ENCODE measurements at places on chromosomes 4 and X.

DNA sequence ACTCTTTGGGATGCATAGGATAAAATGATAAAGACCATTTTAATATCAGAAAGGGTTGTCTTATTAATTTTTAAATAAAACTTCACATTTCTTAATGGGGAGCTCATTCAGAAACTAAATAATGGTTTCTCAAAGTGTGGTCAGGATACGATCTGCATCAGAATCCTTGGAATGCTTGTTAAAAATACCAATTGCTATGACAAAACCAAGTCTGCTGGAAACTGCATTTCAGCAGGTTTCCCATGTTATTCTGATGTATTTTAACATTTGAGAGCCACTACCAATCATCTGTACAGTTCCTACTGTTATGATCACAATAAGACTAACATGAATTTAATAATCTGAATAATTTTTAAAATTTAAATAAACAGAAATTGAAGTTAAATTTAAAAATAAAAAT, 115.1 kb downstream of the SOWAHB start:
- DNase-seq = no peak

DNA sequence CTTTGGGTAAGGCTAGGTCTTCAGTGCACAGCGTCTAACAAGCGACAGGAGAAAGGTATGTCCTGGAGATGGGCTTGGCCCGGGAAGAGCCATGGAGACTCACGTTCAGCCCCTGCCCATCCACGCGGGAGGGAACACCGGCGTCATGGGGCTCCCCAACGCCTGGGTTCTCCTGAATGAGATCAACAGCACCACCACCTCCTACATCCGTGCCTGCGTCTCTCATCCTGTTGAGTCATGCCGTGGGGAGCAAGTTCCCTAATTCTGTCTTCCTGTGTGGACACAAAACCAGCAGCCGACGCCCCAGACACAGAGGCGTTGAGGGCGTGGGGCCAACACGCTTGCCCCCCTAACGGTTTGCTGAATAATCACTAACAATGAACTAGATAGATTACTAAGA, 20.1 kb upstream of the IL3RA start:
- DNase-seq = no peak

DNA sequence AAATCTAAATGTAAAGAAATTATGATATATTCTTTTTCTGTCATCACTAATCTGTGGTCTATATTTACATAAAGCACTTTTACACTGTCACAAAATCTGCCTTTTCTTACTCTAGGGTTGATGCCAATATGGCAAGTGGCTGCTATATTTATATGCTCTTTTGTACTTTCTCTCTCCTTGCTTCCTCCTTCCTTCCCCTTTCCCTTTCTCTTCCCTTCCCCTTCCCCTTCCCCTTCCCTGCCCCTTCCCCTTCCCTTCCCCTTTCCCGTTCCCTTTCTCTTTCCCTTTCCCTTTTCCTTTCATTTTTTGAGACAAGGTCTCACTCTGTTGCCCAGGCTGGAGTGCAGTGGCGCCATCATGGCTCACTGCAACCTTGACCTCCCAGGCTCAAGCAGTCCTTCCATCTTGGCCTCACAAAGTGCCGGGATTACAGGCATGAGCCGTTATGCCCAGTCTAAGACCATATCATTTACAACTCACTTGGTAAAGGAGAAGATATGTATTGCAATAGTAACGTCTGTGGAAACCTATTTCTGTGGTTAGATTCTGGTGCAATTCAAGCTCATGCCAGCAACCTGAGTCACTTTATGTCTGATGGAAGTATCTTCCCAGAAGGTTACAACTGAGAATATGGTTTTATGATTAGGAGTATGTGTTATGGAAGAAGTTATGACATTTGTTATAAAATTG, 13.9 kb upstream of the PLAC8 start:
- DNase-seq = no peak

DNA sequence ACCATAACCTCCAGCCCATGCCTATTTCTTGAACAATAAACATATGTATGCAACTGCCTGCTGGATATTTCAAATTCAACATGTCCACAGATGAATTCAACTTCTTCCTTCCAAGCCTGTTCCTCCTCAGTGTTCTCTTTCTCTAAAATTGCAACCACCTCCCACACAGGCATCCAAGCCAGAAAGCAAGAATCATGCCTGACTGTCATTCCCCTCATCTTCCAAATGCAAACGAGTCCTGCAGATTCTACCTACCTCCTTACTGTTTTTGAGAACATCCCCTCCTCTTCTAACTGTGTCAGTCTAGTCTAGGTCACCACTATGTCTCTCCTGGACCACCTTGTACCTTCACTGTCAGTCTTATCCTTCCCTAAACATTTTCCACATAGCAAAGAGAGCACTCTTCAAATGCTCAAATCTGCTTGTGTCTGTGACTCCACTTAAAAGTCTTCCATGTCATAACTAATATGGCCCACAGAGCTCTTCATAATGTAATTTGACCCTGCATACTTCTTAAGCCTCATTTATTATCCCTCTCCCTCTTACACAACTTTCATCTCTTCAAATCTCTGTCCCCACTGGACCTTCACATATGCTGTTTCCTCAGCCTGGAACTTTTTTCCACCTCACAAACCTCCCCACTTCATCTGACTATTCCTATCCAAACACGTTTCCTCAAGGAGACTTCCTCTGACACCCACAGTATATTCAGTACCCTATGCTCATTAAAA, 25.7 kb downstream of the MAPK10 start:
- no peak for DNase-seq

GRCh38 chrX:45696736-45697135, 496.1 kb upstream of the DIPK2B start:
- no peak for DNase-seq

- DNase-seq = no peak
These were observed 4.1 kb downstream of the FOXO4 start for GRCh38 chrX:71099736-71100135.

GRCh38 chr4:99624141-99624719, 33.4 kb downstream of the C4orf54 start:
- no peak for DNase-seq

DNA sequence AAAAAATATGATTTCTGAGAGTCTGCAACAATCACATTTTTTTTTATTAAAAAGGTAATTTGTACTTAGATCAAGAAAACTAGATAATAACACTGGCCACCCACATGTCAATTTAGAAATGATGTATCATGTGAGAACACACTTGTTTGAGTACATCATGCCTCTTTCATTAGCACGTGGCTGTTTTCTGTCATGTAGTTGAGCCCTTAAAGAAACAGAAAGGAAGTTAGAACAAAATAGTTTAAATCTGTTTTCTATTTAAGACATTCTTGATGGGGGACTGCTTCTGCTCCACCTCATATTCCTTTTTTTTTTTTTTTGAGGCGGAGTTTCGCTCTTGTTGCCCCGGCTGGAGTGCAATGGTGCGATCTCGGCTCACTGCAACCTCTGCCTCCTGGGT, 207.5 kb downstream of the NSUN7 start:
- DNase-seq = no peak

DNA sequence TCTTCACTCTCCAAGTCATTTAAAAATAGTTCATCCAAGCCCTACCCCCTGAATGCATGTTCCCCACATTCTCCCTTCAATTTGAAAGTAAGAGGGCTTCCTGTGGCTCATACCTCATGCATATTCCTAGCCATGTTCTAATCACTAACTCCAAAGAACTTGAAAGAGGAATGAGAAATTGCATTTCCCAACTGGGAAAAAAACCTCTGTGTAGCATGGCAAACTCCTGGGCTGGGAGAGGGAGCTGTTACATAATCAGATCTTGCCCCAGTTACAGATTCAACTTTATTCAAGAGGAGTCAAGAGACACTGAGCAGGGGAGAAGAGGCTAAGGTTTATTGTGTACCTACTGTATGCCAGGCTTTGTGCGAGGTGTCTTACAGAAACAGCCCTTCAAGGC, 90.2 kb downstream of the SLC2A9 start:
- DNase-seq = no peak

- no peak for DNase-seq
These were observed 481.0 kb downstream of the KCNIP4 start for GRCh38 chr4:21467551-21467950.

GRCh38 chr4:181674315-181674875, 568.8 kb upstream of the TENM3 start:
- DNase-seq = no peak

GRCh38 chr4:112418092-112418491, 97.9 kb downstream of the NEUROG2 start:
- DNase-seq = no peak

DNA sequence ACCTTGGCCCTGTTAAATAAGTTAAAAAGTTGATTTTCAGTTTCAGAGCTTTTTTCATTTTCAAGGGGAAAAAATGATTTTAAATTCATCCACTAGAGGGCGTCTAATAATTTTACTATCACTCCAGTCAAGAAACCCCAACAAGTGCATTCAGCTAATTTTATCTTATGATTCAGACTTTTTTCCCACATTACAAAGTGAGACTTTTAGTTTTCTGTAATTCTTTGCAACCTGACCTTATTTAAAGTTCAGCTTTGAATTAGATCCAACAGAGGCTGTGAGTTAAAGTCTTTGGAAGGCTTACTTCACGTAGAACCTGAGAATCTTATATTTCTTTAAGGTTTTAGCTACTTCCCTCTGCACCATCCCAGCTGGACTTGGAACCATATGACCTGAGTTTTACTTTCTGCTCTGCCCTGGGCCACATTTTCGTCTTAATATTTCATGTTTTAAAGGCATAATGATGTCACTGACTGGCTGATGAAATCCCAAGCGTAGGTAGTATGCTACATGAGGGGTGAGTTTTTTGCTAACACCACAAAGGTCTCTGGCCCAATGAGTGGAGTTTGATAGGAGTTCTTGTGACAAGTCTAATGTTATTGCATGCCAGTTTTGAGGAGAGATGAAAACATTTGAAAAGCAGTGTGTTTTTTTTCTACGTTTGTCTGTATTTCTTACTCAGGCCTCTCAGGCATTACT, 7.2 kb downstream of the GNRHR start:
- no peak for DNase-seq

- no peak for DNase-seq
These were observed 25.8 kb upstream of the PSAPL1 start for GRCh38 chr4:7460566-7460965.

- no peak for DNase-seq
These were observed 192.4 kb upstream of the FSTL5 start for GRCh38 chr4:162356181-162356580.

GRCh38 chrX:110125446-110126162, 122.7 kb downstream of the TMEM164 start:
- DNase-seq = no peak

DNA sequence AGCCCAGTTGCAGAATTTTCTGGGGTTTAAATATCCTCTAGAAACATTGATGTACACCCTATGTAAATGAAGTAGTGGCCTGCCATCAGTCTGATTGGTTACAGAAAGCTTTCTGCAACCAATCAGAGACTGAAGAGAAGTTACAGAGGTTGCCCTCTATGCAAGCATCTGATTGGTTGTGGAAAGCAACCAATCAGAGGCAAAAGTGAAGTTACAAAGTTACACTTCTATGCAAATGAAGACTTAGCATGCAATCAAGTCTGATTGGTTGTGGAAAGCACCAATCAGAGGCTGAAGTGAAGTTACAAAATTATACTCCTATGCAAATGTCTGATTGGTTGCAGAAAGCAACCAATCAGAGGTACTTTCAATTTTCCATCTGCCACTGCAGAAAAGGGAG, 51.9 kb upstream of the USP9X start:
- DNase-seq = no peak

- no peak for DNase-seq
These were observed 613.3 kb downstream of the BCOR start for GRCh38 chrX:39484159-39485068.

DNA sequence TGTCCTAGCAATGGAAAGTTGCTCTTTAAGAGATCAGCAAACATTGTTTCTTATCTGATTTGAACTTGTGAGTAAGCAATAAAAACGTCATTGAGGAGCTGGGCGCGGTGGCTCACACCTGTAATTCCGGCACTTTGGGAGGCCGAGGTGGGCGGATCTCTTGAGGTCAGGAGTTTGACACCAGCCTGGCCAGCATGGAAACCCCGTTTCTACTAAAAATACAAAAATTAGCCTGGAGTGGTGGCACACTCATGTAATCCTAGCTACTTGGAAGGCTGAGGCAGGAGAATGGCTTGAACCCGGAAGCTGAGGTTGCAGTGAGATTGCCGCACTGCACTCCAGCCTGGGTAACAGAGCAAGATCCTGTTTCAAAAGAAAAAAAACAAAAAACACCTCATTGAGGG, 11.2 kb upstream of the PLAC8 start:
- DNase-seq = no peak

DNA sequence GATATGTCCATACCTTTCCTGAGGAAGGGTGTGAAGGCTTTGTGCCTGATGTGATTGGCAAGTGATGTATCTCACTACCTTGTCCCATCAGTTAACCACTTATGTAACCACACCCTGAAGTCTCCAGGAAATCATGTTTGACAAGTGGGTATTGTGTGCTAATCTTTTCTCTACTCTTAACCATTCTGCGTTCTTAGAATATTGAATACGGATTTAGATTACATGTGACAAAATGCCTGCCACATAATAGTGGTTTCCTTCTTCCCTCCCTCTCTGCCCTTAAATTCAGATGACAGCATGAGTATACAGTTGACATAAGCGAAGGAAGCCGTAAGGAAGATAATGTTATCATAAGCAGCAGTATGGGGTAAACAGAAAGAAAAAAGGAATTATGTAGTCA, 108.4 kb downstream of the KLHL8 start:
- DNase-seq = no peak
